HTR-8/SVneo (cell line): ENCODE measurements at places on chromosomes 1 and 21.

GRCh38 chr1:206068314-206068713, 15.3 kb downstream of the RHEX start:
- no peak for DNase-seq

DNA sequence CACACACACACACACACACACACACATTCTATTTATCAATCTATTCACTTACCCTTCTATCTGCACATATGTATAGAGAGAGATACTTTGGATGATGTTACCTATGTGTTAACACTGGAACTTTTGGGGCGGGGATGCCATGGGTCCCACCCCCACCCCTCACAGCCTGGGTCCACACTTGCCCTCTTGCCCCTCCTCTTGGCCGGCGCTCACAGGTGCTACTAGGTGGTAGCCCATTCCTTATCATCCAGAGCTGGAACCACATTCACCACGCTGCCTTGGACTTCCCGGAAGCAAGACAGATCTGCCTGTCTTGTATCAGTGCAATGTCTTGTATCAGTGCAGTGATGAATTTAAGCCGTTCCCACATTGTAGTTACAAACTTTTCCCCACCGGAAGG, 85.1 kb downstream of the LBR start:
- no peak for DNase-seq

GRCh38 chr21:42056468-42056867, 14.6 kb upstream of the UMODL1 start:
- DNase-seq, result no peak

DNA sequence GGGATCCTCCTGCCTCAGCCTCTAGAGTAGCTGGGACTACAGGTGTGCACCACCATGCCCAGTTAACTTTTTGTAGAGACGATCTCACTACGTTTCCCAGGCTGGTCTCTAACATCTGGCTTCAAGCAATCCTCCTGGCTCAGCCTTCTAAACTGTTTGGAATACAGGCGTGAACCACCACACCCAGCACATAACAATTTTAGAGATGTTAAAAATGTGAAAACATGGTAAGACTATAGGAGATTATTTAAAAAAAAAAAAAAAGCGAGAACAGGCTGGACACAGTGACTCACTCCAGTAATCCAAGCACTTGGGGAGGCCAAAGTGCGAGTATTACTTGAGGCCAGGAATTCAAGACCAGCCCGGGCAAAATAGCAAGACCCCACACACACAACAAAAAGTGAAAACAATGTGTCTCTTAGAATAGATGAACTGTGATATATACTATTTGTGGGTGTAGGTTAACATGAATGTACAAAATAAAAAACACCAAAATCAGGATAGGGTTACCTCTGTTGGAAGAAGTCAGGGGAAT, 19.6 kb downstream of the CCDC18 start:
- no peak for DNase-seq

GRCh38 chr1:116556289-116557006, 14.4 kb downstream of the CD58 start:
- DNase-seq, result no peak
